Lung microvascular endothelial cell (primary cell): ENCODE measurements at places on chromosomes 12 and 14.

DNA sequence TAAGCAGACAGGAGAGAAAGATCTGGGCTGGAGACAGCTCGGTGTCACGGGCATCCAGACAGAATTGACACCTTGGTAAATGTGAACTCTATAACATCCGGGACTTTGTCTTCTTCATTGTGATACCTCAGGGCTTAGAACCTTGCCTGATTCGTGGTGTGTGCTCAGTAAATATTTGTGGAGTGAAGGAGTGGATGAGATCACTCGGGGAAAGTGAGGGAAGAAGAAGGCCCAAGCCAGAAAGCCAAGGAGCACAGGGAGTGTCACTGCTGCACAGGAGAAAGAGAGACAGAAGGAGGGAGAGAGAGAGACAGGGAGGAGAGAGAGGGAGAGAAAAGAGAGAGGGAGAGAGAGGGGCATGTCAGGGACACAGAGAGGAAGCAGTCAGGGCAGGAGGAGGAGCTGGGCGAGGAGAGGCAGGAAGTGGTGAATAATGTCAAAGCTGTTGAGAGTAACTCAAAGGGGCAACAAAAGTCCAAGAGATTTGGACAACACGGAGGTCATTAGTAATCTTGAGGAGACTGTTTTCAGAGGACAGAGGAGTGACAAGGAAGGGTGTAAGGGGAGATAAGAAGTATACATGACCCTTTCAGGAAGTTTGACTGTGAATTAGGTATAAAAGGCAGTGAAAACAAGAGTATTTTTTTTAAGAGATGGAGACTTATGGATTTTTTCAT, 141.6 kb upstream of the MAX start:
- DNase-seq = no peak

- DNase-seq = no peak
Observed at GRCh38 chr12:108585864-108586263, 12.0 kb downstream of the TMEM119 start.

DNA sequence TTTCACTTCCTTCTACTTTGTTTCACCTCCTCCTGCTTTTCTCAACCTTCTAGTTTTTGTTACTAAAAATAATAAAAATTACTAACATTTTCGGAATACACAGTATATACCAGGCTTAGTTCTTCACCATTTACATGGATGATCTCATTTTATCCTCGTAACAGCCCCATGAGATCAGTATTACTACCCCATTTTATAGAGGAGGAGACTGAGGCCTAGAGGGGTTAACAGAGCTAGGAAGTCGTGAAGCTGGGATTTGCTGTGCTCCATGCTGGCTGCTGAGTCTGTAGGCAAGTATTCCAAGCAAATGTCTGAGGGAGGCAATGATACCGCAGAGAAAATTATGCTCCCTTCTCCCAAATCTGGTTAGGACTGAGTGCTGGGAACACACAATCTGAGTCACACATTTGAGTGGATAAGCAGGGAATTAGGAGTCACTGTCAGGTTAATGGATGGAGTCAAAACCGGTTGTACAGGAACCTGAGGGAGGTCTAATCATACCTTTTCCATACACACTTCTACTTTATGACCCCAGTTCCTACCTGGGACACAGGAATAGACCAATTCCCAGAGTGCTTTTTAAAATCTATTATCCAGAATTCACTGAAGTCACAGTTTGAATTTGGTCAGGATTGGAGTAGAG, 51.1 kb downstream of the ZFYVE26 start:
- DNase-seq = no peak

DNA sequence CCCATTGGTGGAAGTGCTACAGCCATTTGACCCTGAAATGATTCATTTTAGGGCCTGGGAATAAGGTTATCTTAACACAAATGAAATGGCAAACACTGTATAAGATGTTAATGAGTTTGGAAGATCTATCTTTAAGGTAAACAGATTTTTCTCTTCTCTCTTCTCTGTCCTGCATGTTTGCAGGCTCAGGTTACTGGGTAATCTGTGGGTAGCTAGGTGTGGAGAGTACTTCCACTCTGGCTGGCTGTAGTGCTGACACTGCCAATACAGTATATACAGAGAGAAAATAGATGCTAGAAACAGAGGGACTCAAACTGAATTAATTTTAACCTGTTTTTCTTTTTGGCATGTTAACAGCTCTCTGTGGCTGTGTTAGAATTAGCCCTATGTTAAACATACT, 84.6 kb downstream of the SLC38A6 start:
- DNase-seq = no peak
